GM23248 (cell line): ENCODE measurements at places on chromosomes 11 and 22. TPM values are rescaled to one million over a fixed set of nuclear protein-coding genes. Genes with fewer than 3 reads are reported as not detected.

- DNase-seq: no peak
These were observed 217.6 kb upstream of the ANO5 start for GRCh38 chr11:21975242-21975641.

- DNase-seq: no peak
These were observed 33.5 kb upstream of the RASL10A start for GRCh38 chr22:29348956-29349355.

- DNase-seq: peak; percentile 21
These were observed 81.4 kb upstream of the GRIK4 start for GRCh38 chr11:120430146-120430545.

DNA sequence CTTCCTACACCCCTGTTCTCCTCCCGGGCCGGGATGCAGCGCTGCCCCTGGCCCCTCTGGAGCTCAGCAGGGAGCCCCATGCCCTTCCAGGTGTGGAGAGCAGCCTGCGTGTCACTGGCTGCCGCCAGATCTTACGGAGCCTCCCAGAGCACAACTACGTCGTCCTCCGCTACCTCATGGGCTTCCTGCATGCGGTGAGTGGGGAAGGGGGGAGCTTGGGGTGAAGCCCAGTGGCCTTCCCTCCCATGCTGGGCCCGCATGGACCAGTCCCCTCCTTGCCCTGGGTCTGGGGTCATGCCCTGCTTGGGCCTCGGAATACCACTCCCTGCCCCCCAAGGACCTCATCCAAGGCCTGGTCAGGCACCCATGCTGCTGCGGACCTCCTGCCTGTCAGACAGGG, 107.3 kb downstream of the ARHGAP8 start:
- no peak for DNase-seq

- peak; percentile 21 for DNase-seq
These were observed 76.2 kb upstream of the VPREB1 start for GRCh38 chr22:22168190-22168940.

DNA sequence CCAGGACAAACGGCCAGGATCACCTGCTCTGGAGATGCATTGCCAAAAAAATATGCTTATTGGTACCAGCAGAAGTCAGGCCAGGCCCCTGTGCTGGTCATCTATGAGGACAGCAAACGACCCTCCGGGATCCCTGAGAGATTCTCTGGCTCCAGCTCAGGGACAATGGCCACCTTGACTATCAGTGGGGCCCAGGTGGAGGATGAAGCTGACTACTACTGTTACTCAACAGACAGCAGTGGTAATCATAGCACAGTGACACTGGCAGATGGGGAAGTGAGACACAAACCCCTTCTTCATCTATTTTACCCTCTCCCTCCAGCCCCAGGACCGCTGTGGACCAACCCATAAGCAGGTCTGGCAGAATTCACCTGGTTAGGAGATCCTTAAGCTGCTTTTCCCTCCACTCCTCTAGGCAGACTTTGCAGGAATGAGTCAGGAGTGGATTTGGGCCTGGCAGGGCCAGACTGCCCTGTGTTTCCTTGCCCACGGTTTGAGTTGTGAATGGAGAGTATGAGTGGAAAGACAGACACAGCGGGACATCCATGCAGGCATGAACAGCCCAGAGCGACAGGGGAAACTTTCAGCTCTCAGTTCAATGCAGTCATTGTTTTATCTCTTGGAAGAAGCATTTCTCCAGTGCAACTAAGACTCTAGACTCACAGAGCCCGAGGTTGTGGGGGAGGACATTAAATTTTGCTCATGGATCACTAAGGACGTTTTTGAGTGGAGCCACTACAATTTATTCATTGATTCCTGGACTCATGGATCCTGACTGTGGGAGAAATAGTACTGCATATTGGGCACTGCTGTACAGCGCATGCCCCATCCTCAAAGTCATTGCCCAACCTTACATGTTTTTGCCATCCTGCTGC, 75.3 kb upstream of the IGLL5 start:
- DNase-seq: no peak

GRCh38 chr11:12390687-12391110, 13.3 kb downstream of the PARVA start:
- DNase-seq: no peak

GRCh38 chr22:27978317-27978716, 59.3 kb upstream of the PITPNB start:
- no peak for DNase-seq

Gene USH1C
- not detected in 2 replicates for total RNA-seq
